ENCODE measurements at places on chromosomes 16 and 17. TPM values are rescaled to one million over a fixed set of nuclear protein-coding genes. Genes with fewer than 3 reads are reported as not detected.

The PRR11 gene
- total RNA-seq, result 0.65 TPM

The CCDC144A gene
- 3.7 TPM for total RNA-seq

The SLC5A11 gene
- 0.68 TPM for total RNA-seq

- no peak for DNase-seq
- H3K27ac ChIP-seq, result peak overlapping the region; percentile 95
- peak overlapping the region; percentile 7 for H3K4me3 ChIP-seq
- no peaks in the 10 kb centered on the region for H3K36me3 ChIP-seq
Measured at GRCh38 chr17:80848449-80849102, 143.1 kb upstream of the CHMP6 start.

- H3K27me3 ChIP-seq, result peaks cover 11% of the 10 kb centered on the region
- peaks cover 41% of the 10 kb centered on the region for H3K4me1 ChIP-seq
- H3K4me3 ChIP-seq, result no peak overlapping the region
Measured at GRCh38 chr17:76080768-76081287, 1.8 kb downstream of the ZACN start.
